Neural cell (in vitro differentiated cells): ENCODE measurements at places on chromosomes 11 and 22. TPM values are rescaled to one million over a fixed set of nuclear protein-coding genes. Genes with fewer than 3 reads are reported as not detected.

YPEL1 gene
- 38.0 and 45.2 TPM in 2 replicates for polyA plus RNA-seq

MOGAT2 gene
- polyA plus RNA-seq: not detected in 2 replicates

FAM111B gene
- polyA plus RNA-seq: 0.58 and 1.2 TPM in 2 replicates

GSTT2B gene
- 1.3 TPM in 1 of 2 replicates, not detected in the other for polyA plus RNA-seq

PGAP2 gene
- 30.1 and 32.0 TPM in 2 replicates for polyA plus RNA-seq

CTNND1 gene
- 70.3 and 90.3 TPM in 2 replicates for polyA plus RNA-seq

MYH9 gene
- polyA plus RNA-seq: 7.1 and 8.1 TPM in 2 replicates

SLC7A4 gene
- not detected in 2 replicates for polyA plus RNA-seq

SOX10 gene
- not detected in 2 replicates for polyA plus RNA-seq

TOP3B gene
- 33.7 and 37.9 TPM in 2 replicates for polyA plus RNA-seq

LRP5 gene
- 3.0 and 5.3 TPM in 2 replicates for polyA plus RNA-seq

MN1 gene
- polyA plus RNA-seq: 7.3 and 7.6 TPM in 2 replicates

KCNJ11 gene
- polyA plus RNA-seq: 8.0 and 10.6 TPM in 2 replicates

FAM118B gene
- 54.1 and 55.9 TPM in 2 replicates for polyA plus RNA-seq

HBG2 gene
- polyA plus RNA-seq: 1.2 TPM in 1 of 2 replicates, not detected in the other

TIMM8B gene
- polyA plus RNA-seq: 121 and 139 TPM in 2 replicates

CHRM1 gene
- polyA plus RNA-seq: not detected in 2 replicates

TEX12 gene
- 0.36 and 0.51 TPM in 2 replicates for polyA plus RNA-seq

APOL6 gene
- not detected in 2 replicates for polyA plus RNA-seq

WEE1 gene
- 8.4 and 16.0 TPM in 2 replicates for polyA plus RNA-seq

IGLL5 gene
- polyA plus RNA-seq: 0.19 TPM in 1 of 2 replicates, not detected in the other

TCN1 gene
- polyA plus RNA-seq: not detected in 2 replicates

RCOR2 gene
- 41.5 and 51.0 TPM in 2 replicates for polyA plus RNA-seq
